Upper lobe of left lung (tissue), 6 donors: ENCODE measurements at places on chromosomes 16 and 17. TPM values are rescaled to one million over a fixed set of nuclear protein-coding genes. Genes with fewer than 3 reads are reported as not detected.

CIITA gene
- total RNA-seq: 142 TPM

SLC12A3 gene
- not detected for total RNA-seq

SPNS3 gene
- 0.91 TPM for total RNA-seq

ST6GALNAC2 gene
- 24.4 TPM for total RNA-seq

KRT25 gene
- not detected for total RNA-seq

PIRT gene
- total RNA-seq: not detected

DNA sequence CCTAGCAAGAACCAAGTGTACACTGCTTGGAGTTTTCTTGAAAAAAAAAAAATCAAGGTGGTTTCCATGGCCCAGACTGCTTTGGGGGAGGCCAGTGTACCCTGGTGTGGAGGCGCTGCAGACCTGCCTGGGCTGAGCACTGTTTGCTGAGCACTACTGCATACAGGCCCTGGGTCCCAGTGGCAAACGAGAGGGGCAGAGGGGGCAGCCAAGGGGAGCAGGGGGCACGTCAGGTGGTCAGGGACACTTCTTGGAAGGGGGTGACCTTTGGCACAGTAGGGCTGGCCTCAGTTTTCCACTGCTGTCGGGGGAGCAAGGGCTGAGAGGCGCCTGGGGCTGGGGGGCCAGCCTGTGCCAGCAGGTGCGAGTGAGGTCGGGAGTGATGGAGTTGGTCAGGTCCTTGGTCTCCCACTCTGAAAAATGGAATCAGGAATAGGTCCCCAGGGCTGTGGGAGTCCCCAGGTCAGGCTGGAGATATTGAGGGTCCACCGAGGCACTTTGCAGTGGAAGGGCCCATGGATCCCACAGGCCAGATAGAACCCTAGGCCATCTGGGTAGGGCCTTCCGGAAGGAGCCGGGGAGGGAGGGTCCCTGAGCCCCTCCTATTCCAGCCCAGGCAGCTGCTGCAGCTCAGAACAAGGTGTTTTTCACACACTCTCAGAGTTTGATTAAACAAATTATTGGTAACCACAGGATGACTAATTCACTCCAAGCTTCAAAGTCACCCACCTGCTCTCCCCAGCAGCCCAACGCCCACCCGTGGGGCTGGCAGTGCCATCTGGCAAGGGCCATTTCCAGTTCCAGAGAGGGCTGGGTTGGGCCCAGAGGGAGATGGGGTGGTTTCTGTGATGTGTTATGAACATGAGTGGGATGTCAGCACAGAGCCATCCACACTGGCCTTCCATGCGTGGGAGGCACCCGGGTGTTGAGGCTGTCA lies 3.5 kb downstream of the ZFPM1 start:
- peak overlapping the region; percentile 70 for H3K4me3 ChIP-seq
- no peak for DNase-seq
- H3K27ac ChIP-seq: peak overlapping the region; percentile 66
- peaks cover 30% of the 10 kb centered on the region for H3K4me1 ChIP-seq

- H3K36me3 ChIP-seq: peaks cover 3% of the 10 kb centered on the region
- H3K27ac ChIP-seq: peak within 1 kb of the TSS; percentile 98
- no peaks in the 10 kb centered on the region for H3K27me3 ChIP-seq
- H3K4me3 ChIP-seq: no peak within 1 kb of the TSS
These were observed at the start of gene APOBR for GRCh38 chr16:28494121-28494851. APOBR (plus strand) TSS chr16:28494643; CDS start chr16:28494682, 39 bp downstream.

DNA sequence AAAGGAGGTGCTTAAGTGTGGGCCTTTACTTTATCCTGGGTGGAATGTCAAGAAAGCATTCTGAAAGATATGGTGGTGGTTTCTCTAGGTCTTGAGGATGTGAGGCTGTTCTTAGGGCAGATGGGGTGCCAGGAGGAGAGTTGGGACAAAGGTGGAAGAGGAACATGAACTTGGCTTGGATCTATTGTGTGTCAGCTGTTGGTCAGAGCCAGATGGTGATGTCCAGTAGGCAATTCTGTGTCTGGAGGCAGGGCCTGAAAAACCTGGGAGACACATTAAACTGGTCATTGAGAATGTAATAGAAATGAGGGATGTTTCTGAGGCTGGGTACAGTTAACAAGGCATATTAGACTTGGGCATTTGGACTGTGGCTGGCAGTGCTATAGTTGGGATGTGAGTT lies 32.6 kb upstream of the RGS9 start:
- no peak overlapping the region for H3K4me3 ChIP-seq
- no peak overlapping the region for H3K27ac ChIP-seq
- DNase-seq: no peak
- H3K27me3 ChIP-seq: no peaks in the 10 kb centered on the region
- peaks cover 21% of the 10 kb centered on the region for H3K4me1 ChIP-seq
- no peaks in the 10 kb centered on the region for H3K36me3 ChIP-seq

DNA sequence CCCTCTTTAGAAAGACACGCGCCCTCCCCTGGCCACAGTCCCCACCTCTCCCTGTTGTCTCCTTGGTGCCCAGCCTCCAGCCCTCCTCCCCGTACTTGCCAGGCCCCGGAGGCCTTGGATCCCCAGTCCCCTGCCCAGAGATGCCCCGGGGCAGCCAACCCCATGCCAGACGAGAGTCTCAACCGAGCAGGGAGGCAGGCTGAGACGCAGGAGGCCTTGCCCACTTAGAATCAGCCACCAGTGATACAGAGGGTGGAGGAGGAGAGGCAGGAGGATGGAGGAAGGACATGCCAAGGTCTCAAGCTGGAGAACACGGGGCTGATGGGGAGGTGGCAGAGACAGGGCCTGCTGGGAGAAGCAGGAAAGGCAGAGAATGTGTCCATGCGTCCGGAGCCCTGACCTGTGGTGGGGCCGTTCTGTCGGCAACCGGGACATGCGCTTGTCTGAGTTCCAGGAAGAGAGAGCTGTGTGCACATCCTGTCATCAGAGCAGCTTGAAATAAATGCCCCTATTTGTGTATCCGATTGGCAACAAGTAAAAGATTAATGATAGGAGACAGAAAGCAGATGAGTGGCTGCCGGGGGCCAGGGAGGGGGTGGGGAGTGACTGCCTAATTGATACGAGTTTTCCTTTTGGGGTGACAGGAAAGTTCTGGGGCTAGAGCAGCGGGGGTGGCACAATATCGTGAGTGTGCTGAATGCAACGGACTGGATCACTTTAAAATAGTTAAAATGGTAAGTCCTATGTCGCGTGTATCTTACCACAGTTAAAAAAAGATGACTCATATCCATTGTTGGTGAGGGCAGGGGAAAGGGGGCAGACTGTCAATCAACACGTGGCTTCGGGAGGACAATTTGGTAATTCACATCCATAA lies 44.7 kb upstream of the MEAK7 start:
- no peaks in the 10 kb centered on the region for H3K27me3 ChIP-seq
- peak overlapping the region; percentile 83 for H3K27ac ChIP-seq
- peaks cover 6% of the 10 kb centered on the region for H3K4me1 ChIP-seq

DNA sequence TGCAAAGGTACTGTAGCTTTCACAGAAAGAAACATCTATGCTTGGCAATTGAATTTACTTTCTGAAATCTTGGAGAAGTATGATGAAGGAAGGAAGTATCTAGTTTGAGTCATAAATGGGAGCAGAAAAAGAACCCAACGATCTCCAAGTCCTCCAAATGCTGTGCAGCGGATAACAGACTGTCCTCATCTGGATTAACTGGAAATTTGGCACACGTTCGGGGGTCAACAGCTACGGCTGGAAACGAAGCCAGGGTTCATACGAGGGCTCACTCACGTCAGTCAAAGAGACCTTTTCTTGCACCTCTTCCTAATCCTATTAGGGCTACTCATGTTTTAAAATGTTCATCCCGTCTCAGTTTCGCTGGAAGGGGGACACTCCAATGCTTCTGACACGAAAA lies 152.0 kb downstream of the ZFHX3 start:
- no peak for DNase-seq
- H3K36me3 ChIP-seq: no peaks in the 10 kb centered on the region

DNA sequence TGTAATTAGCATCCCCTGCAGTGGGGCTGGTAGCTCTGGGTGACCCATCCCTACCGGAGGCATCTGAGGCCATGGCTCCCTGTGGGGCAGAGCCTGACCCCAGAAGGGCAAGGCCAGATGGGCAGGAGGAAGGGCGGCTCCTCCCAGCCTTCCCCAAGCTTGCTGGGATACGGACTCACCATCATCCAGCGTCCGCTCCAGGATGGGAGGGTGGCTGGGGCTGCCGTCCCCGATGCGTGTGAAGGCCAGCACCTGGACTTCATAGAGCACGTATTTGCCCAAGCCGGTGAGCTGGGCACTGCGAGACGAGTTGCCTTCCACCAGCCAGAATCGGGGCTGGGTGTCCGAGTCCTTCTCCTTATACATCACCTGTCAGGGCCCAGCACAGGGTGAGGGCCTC lies 81.6 kb upstream of the CDC42EP4 start:
- H3K4me3 ChIP-seq: no peak overlapping the region
- H3K27me3 ChIP-seq: no peaks in the 10 kb centered on the region
- DNase-seq: no peak

DNA sequence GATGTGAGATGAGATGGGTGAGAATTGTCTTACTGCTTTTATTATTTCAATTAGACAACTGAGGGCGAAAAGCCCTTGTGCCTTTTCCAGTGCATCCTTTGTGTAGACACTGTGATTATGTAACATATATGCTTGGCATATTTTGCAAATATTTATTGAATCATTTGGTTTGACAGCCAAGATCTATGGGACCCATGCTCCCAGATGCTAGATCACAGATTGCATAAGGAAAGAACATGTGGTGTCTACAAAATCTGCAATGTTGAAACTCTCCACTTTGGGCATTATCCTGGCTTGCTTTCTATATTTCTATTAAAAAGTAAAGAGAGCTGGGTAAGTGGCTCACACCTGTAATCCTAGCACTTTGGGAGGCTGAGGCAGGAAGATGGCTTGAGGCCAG lies 4.8 kb upstream of the COG1 start:
- no peak overlapping the region for H3K4me3 ChIP-seq
- no peak overlapping the region for H3K27ac ChIP-seq
- no peak for DNase-seq
- no peaks in the 10 kb centered on the region for H3K27me3 ChIP-seq
- H3K36me3 ChIP-seq: no peaks in the 10 kb centered on the region

DNA sequence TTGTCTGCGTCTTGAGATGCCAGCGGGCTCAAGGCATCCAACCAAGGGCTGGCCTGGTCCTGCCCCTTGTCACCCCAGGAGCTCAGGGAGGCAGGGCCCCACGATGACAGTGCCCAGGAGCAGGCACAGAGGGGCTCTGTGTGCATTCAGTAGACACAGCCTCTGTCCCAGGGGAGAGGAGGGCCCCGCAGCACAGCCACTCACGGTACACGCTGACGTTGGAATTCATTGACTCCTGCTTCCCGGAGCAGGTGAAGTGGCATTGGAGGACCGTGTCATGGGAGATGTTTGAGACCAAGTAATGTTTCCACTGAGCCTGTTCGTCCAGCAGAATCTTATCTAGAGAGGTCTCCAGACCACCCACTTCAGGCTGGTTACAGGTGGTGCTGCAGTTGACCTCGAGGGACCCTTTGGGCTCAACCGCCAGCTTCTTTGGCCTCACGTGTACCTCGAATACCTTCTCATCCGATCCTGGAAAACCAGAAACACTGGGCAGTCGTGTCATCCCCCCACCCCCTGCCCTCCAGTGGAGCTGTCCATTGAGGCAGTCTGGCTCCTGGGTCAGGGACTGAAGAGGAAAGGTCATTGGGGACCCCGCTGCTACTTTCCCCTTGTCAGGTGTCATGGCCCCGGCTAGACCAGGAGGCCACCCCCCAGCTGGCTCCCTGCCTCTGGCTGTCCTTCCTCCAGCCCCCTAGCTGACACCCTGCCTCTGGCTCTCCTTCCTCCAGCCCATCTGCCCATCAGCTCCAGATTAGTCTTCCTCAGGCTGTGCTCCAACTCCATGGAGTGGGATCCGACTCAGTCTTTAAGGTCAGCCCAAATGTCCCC lies 7.0 kb downstream of the PRR29 start:
- peak overlapping the region; percentile 25 for H3K4me3 ChIP-seq
- DNase-seq: no peak
- H3K27me3 ChIP-seq: no peaks in the 10 kb centered on the region

GRCh38 chr17:77684803-77685798 lies 273.4 kb upstream of the TNRC6C start:
- no peaks in the 10 kb centered on the region for H3K27me3 ChIP-seq
- no peak overlapping the region for H3K4me3 ChIP-seq
- H3K4me1 ChIP-seq: peaks cover under 1% of the 10 kb centered on the region
- H3K27ac ChIP-seq: no peak overlapping the region
- no peaks in the 10 kb centered on the region for H3K36me3 ChIP-seq
- no peak for DNase-seq

DNA sequence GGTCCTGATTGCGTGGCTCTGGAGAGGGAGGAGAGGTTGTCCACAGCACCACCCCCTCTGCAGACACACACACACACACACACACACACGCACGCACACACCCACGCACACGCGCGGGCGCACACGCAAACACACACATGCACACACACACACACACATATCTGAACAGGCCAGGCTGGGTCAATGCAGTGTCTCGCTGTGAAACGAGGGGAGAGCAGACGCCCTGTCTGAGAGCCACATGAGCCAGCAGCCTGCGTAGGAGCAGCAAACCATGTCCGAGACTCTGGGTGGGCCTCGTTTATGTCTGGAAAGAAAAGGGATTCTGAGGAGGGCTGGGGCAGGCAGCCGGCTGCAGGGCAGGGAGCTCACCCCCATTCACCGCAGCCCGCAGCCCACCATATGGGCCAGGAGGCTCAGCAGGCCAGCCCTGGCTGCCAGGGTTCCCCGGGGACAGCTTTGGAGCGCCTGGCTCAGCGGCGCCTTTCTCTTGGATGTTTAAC lies 93.3 kb upstream of the TNRC6C start:
- no peak for DNase-seq
- H3K36me3 ChIP-seq: no peaks in the 10 kb centered on the region
- no peaks in the 10 kb centered on the region for H3K4me1 ChIP-seq
- no peak overlapping the region for H3K4me3 ChIP-seq
- H3K27ac ChIP-seq: no peak overlapping the region

DNA sequence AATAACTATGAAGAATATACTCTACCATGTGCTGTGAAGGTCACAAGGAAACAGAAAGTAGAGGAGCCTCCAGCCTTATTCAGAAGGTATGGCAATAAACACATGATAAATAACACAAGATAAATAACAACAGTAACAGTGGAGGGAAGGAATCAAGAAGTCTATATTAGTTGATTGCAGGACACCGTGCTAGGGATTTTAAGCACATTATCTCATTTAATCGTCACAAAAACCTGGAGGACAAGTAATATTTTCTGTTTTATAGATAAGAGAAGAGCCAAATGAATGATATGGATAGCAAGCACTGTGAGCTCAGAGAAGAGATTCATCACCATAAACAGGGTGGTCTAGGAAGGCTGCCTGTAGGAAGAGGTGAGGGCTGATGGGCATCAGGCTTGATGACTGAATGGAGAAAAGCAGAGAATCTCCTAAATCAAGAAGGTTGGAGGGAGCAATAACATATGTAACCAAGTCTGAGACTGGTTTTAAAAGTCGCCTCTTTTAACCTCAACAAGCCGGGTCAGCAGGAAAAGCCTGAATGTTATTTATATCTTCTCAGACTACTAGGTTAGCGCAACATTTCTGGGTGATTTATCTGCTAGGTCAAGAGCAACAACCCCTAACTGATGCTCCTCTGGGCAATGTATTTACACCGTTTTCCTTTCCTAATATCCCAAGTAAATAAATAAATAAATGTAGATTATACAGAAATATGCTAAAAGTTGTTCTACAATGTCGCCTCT lies 8.3 kb downstream of the TOM1L2 start:
- no peak for DNase-seq
- no peaks in the 10 kb centered on the region for H3K27me3 ChIP-seq
- no peaks in the 10 kb centered on the region for H3K36me3 ChIP-seq
- H3K4me3 ChIP-seq: no peak overlapping the region
- no peak overlapping the region for H3K27ac ChIP-seq
